ENCODE measurements at places on chromosomes 11 and 22.

DNA sequence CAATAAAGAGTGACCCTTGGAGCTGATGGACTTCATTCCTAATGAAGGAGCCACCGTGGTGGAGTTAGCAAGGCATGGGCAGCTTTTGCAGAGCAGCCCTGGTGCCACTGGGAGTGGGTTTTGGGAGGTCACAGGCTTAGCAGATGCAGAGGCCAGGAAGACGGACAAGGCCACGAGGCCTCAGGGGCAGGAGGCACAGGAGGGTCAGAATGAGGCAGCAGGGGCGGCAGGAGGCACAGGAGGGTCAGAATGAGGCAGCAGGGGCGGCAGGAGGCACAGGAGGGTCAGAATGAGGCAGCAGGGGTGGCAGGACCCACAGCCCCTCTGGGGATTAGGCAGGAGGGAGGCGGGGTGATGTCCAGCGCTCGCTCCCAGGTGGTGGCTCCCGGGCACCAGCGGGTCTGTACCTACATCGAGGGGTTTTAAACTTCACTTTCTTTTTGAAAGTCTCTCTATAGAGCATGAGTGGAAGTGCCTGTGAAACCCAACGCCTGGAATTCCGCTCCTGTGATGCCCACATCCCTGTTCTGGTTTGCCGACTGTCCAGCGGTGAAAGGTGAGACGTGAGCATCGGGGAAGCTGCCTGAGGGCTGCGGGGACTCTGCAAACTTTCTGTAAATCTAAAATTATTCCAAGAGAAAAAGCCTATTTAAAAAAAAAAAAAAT is 521.6 kb downstream of the BRD1 start:
- DNase-seq, result no peak

GRCh38 chr11:1531449-1532013 is 40.5 kb downstream of the DUSP8 start:
- peak; percentile 39 for DNase-seq

DNA sequence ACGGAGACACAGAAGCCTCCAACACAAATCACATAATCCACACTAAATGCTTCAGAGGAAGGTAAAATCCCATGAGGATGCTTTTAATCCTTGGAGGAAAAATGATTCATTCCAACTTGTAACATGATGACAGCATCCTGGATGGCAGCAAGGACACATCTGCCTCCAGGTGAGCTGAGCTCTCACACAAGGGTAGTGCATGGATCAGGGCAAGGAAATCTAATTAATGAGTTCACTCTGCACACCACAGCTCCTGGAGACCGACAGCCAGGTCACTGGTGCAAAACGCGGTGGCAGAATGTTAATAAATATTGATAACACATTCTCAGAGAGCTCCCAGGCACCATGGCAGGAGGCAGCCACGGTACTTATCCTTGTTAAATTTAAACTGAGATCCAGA is 40.3 kb upstream of the CYP2D6 start:
- DNase-seq, result no peak

- DNase-seq, result no peak
These were observed 27.4 kb downstream of the IL18BP start for GRCh38 chr11:72026090-72026489.

GRCh38 chr11:34339149-34340064 is 18.4 kb downstream of the ABTB2 start:
- no peak for DNase-seq

GRCh38 chr11:41102471-41102870 is 357.0 kb downstream of the LRRC4C start:
- DNase-seq, result no peak

DNA sequence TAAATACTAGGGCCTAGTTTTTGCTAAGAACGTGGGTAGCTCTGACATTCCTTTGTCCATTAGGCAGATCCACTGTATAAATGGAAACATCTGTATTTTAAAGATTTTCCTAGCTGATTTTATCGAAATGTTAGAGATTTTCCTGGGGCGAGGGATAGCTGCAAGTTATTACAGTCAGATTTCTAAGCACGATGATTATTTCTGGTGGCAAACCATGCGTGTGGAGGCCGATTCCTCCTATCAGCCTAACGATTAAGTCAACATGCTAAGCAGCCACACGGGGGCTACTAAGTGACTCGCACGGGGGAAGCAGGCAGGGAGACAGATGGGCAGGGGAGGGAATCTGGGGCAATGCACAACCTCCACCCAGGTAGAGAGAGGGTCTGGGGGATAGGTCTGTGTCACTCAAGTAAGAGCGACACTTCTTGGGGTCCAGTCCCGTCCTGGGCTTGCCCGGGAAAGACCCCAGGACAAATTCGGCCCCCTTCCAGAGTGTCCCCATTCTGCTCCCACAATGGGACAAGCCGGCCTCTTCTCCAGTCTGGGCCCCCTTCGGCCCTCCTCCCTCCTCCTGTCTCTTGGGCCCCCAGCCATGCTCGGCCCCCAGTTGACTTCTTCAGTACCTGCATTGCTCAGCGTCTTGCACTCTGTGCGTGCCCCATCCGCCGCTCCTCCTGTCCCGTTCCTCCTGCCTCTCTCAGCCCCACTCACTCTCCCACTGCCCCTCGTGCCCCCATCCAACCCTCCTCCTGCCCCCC is 571 bp downstream of the C11orf24 start:
- DNase-seq, result peak; percentile 75

- no peak for DNase-seq
These were observed 55.0 kb upstream of the ARHGAP32 start for GRCh38 chr11:129247135-129247534.

DNA sequence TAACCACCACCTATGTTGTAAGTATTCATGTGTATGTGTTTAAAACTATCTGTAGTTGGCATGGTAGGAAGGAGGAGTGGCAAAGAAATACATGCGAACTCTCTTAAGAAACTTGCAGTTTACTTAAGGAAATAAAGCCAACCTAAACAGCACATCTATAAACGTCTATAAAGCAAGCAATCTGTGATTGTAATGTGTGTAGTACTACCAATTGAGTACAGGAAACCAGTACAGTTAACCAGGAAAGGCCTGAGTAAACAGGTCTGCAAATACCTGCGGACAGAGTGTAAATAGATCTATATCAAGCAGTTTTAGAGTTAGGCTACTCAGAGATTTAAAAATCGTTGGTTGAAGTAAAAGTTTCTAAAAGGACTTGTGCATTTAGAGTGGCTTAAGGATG is 59.5 kb upstream of the AMOTL1 start:
- no peak for DNase-seq

GRCh38 chr22:25395468-25395867 is 169.0 kb upstream of the GRK3 start:
- no peak for DNase-seq

GRCh38 chr22:37166675-37167066 is 17.0 kb upstream of the IL2RB start:
- peak; percentile 90 for DNase-seq

DNA sequence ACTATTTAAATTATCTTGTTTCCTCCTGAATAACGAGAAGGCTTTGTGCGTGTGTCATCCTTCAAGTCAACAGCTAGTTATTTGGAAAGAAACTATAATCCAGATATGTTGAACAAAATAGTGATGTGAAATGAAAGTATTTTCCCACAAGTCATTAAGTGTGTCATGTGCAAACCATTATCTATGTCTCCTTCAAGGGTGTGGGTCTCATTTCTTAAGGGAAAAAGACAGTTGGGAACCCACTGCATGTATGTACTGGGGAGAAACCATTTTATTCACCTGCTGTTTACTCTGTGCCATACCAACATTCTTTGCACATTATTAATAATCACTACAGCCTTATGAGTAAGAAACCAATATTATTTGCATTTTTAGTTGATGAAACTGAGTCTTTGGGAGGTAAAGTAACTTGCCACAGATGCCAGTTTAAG is 145.3 kb upstream of the CTSC start:
- no peak for DNase-seq

DNA sequence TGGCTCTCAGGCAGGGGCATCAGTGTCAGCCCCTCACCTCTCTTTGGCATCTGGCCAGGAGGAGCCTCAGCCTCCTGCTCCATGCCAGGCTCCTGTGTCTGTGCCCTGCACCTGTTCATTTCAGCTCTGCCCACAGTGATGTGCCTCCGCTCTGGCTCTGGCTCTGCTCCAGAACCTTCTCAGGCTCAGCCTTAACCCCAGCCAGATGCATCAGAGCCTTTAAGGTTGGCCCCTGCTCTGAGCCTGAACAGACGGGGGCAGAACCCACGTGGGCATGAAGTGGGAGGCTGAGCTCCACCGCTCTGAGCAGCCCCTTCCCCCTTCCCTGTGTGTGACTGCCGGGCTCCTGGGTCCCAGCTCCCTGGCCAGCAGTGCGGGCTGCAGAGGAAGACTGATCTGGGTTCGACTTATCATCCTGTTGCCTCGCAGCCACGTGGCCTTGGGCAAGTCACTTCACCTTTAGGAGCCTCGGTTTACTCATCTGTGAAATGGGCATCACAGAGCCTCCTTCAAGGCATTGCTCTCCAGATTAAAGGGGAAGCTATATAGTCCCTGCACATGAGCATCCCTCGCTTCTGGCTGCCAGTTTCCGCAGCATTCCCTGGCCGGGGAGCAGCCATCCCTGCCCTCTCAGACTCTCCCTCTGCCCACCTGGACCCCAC is 44.7 kb upstream of the RTL6 start:
- no peak for DNase-seq

- peak; percentile 34 for DNase-seq
These were observed 110.0 kb downstream of the LDLRAD3 start for GRCh38 chr11:36053862-36054261.

GRCh38 chr11:100890789-100891188 is 203.7 kb downstream of the ARHGAP42 start:
- peak; percentile 4 for DNase-seq

- DNase-seq, result no peak
These were observed 31.4 kb upstream of the TTC12 start for GRCh38 chr11:113282898-113283437.

DNA sequence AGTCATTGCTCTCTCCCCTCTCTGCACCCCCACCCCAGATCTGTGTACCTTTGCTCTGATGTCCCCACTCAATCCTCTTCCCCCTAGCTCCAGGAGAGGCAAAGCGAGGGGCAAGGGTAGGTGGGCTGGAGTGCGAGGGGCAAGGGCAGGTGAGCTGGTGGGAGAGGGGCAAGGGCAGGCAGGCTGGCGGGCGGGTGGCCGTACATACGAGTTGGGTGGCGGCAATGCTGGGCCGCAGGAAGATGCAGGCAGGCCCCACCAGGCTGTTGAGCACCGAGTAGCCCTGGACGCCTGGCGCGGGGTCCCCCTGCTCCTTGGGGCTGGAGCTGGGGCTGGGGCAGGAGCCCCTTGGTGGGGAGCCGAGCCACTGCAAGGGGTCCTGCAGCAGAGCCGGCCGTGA is 908 bp downstream of the CABP2 start:
- DNase-seq, result no peak

DNA sequence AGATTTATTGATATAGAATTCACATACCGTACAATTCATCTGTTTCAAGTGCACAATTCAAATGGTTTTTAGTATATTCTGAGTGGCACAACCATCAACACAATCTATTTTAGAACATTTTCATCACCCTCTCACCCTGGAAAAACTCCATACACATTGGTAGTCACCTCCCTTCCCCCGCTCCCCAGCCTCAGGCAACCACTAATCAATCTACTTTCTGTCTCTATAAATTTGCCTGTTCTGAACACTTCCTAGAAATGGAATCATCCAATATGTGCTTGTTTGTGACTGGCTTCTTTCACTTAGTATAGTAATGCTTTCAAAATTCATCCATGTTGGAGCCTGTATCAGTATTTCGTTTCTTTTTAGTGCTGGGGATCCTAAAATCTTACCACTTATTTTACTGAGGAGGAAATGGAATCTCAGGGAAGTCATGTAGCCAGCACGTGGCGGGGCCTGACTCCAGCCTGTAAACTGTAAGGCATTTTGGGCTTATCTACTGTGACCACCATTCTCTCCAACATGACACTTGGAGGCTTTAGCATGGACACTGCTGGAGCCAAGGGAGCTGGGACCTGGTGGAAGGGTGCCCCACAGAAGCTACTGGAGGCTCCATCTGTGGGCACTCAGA is 905 bp upstream of the UCP3 start:
- DNase-seq, result no peak

GRCh38 chr11:131924457-131925201 is 554.2 kb downstream of the NTM start:
- no peak for DNase-seq

- DNase-seq, result no peak
These were observed 56.9 kb upstream of the EIF3D start for GRCh38 chr22:36585841-36586240.

- DNase-seq, result no peak
These were observed 661.5 kb downstream of the LRRC4C start for GRCh38 chr11:40797981-40798380.

DNA sequence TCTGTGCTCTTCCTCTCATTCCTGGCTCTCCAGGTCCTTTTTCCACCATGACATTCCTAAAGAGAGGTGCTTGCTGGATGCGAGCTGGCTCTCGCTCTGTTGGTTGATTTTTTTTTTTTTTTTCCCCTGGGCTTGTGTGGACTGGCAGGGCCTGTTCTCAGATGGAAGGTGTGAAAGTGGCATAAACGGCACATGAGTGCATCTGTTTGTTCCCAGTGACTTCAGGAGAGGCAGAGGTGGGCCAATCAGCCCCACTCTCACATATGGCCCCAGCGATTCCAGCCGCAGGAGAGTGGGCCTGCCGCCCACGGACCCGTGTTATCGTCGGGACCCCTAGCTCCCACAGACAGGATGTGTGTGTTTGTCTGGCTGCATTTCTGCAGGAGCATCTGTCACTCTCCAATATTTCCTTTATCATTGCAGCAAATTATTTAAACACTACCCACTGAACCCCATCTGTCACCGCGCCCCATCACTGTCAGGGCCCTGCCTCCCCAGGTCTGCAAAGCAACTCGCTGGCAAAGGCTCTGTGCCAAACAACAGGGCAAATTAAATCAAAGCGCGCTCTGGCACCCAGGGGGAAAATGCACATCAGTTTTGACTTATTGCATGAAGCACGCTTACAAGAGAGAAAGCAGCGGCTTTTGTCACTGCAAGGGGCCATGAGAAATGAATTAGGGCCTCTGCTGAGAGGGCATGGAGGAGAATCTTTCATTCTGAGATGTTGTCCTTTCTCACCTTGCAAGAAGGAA is 886.3 kb downstream of the NTM start:
- peak; percentile 53 for DNase-seq

GRCh38 chr22:17570851-17571631 is 7.7 kb downstream of the SLC25A18 start:
- DNase-seq, result peak; percentile 89

GRCh38 chr22:26550498-26551033 is 38.3 kb upstream of the TFIP11 start:
- peak; percentile 69 for DNase-seq

DNA sequence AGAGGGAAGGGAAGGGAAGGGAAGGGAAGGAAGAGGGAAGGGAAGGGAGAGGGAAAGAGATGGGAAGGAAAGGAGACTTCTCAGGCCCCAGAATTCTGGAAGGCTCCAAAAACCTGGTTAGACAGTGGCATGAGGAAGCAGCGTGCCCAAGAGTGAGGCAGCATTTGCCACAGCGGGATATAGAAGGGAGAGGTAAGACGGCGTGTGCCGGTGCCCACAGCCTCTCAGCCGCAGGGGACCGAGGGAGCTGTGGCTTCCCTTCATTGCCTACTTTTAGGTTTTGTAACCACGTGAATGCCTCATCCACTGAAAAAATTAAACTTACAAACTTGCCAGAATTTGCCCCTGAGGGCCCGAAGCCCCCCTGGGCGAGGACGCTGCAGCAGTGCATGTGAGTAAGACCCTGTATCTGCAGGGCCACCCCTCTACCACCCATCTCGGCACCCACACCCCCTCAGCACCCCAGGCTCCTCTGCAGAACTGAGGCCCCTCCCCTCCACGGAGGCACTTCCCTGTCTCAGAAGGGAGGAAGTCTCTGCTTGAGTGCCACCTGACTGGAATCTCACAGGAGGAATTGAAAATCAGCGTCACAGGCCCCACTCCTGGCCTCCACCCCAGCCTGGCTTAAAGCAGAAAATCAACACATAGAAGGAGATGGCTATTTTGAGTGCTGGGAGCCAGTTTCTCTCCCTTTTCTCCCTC is 58.1 kb downstream of the LINC01488 start:
- peak; percentile 78 for DNase-seq

GRCh38 chr11:78603792-78604191 is 29.1 kb upstream of the NARS2 start:
- DNase-seq, result no peak
